Lung (tissue), 17 donors: ENCODE measurements at places on chromosomes 6 and 20. TPM values are rescaled to one million over a fixed set of nuclear protein-coding genes. Genes with fewer than 3 reads are reported as not detected.

Gene GMPR
- total RNA-seq: 16.6 TPM

Gene C20orf141
- not detected for total RNA-seq

Gene SSR1
- 150 TPM for total RNA-seq

Gene TUBB2A
- total RNA-seq: 53.5 TPM

GRCh38 chr20:32263398-32263954, 14.0 kb upstream of the KIF3B start:
- no peak for DNase-seq

DNA sequence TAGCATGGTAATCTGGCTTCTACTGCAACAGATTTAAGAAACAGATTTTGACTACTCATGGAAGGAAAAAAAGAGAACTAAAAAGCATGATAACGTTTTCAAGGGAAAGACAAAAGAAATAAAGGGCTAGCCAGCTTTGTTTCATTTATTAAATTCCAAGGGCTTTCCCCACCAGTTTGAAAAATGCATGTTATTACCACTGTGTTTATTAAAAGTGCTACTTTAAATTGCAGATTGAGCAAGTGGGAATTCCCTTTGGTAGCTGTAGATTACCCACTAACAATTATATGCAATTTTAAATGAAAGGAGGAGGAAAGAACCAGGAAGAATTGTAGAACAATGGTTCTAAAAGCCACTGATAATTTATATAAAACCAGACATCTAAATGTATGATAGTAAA, 40.6 kb upstream of the NHSL1 start:
- no peak for DNase-seq

- no peak for DNase-seq
These were observed 111.2 kb upstream of the HIVEP1 start for GRCh38 chr6:11900662-11901598.

DNA sequence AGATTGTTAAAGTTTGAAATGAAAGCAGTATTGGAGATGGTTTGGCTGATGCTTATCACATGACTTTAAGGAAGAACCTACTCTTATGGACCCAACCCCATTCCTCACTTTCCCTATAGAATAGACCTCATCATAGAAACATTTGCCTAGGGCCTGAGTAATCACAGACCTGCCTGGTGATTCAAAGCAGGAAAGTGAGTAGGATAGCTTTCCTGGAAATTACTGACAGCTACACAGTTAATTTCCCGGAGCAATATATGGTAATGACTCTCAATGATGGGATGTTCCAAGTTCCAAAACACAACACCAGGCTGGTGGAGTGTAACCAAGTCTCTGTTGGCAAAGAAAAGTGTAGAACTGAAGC, 233.8 kb downstream of the SIM1 start:
- no peak for DNase-seq

GRCh38 chr6:130520801-130521200, 155.0 kb downstream of the TMEM200A start:
- DNase-seq: no peak
